Activated naive CD4-positive, alpha-beta T cell treated with anti-CD3 and anti-CD28 coated beads, Interleukin-2, amount 50 U/mL, for 16 hours (primary cell): ENCODE measurements at places on chromosomes 13 and 19.

DNA sequence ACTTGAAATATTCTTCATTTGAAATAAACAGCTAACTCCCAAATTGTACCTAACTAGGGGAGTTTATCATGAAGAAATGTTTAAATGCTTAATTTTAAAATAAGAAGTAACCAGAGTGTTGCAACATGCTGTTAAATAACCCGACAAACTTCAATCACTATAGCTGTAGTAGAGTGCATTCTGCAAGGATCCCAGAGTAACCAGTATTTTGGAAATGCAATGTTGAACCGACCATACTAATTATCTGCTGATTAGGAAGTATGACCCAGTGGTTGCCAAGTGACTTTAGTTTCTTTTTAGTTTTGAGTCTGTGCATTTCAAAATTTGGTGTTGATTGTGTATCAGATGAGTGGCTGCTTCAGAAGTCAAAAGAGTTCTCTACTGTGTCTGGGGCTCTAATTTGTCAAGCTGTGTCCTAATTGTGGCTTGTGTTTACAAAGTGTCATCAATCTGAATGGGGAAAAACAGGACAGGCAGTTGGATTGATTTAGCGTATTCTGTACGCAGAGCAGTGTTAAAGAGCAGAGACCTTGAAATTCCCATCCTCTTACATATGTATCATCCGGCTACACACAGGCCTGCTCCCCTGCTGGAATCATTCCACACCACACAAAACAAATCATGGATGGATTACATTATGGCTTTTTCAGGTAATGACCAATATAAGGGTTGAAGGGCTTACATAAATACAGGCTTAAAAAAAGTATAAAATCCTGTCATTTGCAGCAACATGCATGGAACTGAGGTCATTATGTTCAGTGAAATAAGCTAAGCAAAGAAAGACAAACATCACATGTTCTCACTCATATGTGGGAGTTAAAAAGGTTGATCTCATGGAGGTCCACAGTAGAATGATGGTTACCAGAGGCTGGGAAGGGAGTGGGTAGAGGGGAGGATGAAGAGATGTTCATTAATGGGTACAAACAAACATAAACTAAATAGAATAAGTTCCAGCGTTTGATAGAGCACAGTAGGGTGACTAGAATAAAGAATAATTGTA lies 351.5 kb downstream of the KLF12 start:
- DNase-seq = no peak

DNA sequence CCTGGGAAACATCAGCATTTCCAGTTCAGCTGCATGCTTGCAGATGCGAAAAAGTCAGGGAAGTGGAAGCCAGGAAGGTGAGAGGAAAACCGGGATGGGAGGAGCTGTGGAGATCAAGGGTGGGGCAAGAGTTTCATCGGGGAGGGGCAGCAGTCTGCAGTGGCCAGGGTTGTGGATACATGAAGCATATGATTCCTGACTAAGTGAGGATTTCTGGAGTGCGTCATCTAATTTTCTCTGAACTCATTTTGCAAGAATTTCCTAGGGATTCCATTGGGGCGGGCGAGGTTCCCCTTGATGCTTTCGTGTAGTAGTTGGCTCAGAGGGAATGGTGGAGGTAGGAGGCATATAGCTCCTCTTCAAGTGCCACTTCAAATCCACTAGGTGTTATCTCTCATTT lies 344.1 kb upstream of the TMTC4 start:
- DNase-seq = no peak

DNA sequence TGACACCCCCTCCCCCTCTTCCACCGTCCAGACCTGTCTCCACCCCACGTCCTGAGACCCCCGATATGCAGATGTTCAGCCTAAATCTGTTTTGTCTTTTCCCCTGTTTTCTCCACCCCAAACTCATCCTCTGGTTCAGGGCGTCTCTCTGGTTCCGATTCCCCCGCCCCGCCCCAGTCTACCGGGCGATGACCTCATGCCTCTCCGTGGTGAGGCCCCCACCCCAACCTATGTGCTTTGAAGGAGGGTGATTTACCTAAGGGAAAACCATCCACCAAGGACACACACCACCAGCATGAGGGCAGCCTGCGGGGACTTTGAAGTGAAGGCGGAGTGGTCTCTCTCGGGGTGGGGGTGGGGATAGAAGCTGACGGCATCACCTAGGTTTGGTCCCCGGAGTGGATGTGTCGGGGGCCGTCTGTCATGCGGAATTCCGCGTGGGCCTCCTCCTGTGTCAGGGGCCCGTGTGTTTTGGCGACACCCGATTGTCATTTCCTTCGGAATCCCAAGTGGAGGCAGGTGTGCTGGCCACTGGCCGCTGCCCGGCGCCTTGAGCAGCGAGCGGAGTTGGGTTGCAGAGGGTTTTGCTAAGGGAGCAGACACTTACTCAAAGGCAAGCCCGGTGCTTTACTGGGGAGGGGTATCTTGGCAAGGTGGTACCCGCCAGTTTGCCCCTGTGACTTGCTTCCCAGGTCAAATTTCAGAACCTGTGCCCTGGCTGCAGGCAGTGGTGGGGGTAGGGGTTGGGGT lies 1.4 kb downstream of the FZR1 start:
- peak; percentile 54 for DNase-seq

GRCh38 chr13:24032674-24033073 lies 127.8 kb upstream of the SPATA13 start:
- no peak for DNase-seq

- DNase-seq = peak; percentile 73
These were observed 6.9 kb downstream of the PKN1 start for GRCh38 chr19:14440049-14440448.

DNA sequence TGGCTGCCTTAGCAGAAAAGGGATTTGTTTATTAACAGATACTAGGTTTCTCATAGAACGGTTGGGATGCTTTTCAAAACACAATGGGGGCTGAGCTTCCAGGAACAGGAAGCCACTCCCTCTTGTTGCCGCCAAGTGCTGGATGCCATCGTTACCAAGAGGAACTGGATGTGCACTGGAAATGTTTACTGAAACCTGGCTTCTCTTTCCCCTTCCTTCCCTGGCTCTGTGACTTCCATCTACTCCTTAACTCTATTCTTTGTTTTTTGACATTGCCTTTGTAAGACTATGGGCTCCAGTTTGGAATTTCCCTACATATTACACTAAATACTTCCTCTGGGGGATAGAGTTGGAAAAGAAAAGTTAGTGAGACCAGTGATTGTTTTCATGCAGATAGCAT lies 11.7 kb upstream of the KL start:
- DNase-seq = no peak

- DNase-seq = no peak
These were observed 11.4 kb upstream of the CPAMD8 start for GRCh38 chr19:17037966-17038500.

DNA sequence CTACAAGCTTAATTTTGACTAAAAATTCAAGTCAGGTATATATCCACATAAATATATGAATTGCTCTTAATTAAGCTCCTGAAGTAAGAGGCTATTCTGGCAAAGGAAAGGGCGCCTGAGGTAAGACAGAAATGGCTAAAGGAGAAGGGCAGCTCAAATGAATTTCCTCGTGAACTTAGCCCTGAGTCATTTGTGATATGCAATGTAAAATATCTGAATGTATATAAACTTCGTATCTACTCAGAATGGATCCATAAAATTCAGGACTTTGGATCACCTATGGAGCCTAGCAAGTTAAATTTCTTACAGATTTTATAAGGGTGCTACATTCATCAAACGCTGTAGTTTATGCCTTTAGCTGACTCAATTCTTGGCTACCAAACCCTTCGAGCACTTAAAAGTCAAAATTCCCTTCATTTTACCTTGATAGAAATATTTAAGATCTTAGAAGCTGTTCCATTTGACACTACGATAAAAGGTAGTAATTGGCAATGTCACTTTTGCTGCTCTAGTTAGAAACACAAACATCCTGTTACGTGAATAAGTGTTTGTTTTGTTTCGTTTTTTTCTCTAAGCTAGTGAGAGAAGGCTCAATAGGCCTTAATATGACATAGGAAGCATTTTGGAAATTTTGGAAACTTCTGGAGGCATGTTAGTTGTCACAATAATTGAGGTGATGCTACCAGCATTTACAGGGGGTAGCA lies 69.2 kb downstream of the DIAPH3 start:
- DNase-seq = no peak

GRCh38 chr19:13430790-13431582 lies 75.3 kb downstream of the CACNA1A start:
- peak; percentile 57 for DNase-seq

- DNase-seq = peak; percentile 80
These were observed 100.4 kb downstream of the STK24 start for GRCh38 chr13:98476538-98476966.

GRCh38 chr19:38990949-38991697 lies 15.6 kb upstream of the FBXO17 start:
- DNase-seq = no peak

- DNase-seq = no peak
These were observed 437.7 kb downstream of the IRS2 start for GRCh38 chr13:109348519-109349258.

DNA sequence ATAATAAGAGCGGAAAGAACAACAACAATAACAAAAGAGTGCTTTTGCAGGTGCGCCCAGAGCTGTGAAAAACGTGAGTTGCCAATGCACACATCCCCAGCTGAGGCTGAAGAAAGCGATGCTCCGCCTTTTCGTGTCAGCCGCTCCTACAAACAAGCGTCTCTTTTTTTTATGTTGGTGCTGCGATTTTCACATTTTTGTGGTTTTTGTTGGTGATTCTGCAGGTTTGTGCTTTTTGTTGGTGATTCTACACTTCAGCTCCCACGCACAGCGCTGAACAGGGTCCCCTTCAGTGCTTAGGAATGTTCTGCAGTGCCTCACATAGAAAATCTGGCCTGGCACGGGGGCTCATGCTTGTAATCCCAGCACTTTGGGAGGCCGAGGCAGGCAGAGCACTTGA lies 7.3 kb upstream of the SBK3 start:
- DNase-seq = no peak

DNA sequence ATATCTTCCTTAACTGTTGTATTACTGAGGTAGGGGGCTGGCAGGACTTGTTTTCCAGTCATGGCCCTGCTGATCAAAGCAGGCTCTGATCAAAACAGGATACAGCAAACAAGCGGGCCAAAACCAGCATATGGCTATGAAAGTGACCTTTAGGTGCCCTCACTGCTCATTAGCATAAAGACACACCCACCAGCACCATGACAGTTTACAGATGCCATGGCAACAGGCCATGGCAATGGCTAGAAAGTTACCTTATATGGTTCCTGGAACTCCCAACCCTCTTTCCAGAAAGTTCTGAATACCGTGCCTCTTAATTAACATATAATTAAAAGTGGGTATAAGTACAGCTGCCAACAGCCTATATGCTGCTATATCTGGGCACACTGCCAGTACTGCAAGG lies 551.4 kb upstream of the SGCG start:
- DNase-seq = no peak

GRCh38 chr19:5948752-5949564 lies 29.0 kb downstream of the RANBP3 start:
- no peak for DNase-seq

- DNase-seq = no peak
These were observed 401.1 kb upstream of the SPRY2 start for GRCh38 chr13:80742033-80742432.

GRCh38 chr13:33577007-33577406 lies 240.9 kb upstream of the RFC3 start:
- DNase-seq = no peak

DNA sequence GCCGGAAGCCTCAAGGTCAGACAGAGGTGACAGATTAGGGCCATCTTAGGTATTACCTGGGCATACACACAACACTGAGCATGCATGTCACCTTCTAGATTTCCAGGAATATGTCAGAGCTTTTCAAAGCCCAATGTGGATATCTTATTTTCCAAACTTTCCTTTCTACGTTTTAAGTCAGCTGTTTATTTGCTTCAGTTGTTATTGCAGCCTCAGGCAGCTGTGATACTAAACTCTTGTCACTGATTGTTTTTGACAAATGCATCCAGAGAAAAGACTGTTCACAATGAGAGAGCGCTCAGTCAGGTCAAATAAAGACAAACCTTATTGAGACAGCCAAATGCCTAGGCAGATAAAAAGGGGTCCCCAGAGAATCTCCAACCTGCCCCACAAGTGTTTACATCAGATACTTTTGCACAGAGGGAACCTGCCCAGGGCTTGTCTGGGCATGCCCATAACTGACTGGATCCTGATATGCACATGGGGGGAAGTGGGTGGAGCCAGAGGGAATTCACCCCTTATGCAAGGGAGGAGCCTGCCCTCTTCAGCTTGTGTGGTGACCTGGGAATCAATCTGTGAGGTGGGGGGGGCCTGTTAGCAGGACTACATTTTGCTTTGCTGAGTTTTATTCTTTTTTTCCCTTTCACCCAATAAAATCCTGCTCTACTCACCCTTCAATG lies 28.5 kb downstream of the MED4 start:
- DNase-seq = no peak

DNA sequence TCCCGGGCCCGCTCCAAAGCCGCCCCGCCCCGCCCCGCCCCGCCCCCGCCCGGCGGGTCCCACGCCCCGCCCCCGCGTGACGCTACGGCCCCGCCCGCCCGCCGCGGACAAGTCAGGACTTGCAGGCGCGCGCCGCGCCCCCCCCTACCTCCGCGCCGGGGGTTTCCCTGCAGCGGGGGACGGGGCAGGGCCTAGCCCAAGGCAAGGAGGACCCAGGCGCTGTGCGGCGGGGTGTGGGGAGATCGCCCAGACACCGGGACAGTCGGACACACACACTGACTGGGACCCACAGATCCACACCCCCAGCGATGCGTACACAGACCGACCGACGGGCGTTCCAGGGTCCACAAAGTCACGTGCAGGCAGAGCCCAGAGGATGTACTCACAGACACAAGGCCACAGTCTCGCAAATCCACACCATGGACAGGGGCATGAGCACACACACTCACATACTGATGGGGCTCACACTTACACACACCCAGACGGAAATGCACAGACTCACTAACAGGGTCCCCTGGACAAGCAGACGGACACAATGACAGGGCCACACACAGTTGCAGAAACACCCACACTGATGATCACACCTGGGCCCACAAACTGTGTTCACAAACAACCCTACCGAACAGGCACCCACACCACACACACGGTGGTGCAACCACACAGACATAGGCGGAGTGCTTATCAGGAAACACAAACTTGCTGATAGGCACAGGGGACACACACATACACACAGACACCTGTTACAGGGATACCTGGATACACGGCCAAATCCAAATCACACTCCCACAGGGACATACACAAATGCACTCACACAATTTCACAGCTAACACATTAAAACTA lies 436 bp upstream of the BBC3 start:
- peak; percentile 91 for DNase-seq
